ENCODE measurements at places on chromosomes 2 and 18. TPM values are rescaled to one million over a fixed set of nuclear protein-coding genes. Genes with fewer than 3 reads are reported as not detected.

NEURL3 gene
- not detected for total RNA-seq

CPSF3 gene
- total RNA-seq, result 50.9 TPM

CIB4 gene
- total RNA-seq, result not detected

BCL2 gene
- 0.91 TPM for total RNA-seq

OTOF gene
- total RNA-seq, result not detected

SERPINB7 gene
- not detected for total RNA-seq
